ENCODE measurements at places on chromosomes 4 and X.

GRCh38 chr4:173536808-173537429 is 6.9 kb upstream of the HAND2 start:
- DNase-seq: no peak

- DNase-seq: no peak
These were observed 87.3 kb upstream of the TEX13A start for GRCh38 chrX:105307762-105308161.

- no peak for DNase-seq
These were observed 14.1 kb downstream of the RPS6KA3 start for GRCh38 chrX:20252381-20253231.

DNA sequence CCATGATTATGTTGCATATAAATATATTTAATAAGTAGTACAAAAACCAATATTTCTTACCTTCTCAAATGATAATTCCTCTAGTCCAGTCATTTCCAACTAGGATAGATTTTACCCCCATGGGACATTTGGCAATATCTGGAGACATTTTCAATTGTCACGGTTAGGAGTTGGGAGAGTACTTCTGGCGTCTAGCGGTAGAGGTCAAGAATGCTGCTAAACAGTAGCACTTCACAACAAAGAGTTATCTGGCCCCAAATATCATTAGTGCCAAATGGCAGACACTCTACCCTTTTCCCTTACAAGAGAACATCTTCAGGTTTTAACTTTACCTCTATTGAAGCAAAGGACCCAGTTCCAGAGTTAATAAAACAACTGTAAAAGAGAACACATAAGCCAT is 168.1 kb downstream of the FAT4 start:
- DNase-seq: no peak

DNA sequence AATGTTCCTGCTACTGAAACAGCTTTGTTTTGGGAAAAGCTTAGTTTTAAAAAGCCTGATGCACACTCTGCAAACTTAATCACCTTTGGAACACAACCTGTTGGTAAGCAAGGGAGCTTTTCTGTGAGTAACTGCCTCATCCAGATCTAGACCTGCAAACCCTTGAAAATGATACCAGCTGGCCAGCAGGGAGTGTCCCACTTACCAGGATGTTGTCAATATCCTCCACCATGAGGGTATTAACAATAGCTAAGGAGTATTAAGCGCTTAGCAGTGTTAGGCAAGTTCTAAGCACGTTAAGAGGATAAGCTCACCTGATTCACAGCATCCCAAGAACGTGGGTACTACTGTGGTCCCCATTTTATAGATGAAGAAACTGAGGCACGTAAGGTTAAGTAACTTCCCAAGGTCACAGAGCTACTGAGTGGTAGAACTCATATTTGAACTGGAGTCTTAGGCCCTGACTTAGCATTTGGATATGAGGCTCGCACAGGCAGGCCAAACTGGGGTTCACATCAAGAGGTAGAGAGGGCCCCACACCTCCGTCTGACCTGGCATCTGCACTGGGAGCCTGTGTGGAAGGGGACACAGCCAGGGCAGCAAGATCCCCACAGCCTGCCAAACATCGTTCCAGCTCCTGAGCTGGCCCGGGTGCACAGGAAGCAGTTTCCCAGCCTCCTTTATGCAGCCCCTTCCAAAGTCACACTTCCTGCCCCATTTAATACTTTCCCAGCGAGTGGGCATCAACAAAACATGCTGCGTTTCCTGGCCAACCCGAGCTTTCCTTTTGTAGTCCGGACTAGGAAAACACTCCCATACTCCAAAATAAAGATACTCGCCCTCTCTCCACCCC is 32.7 kb downstream of the IRF2 start:
- DNase-seq: no peak

GRCh38 chr4:28479666-28480065 is 1619.0 kb downstream of the STIM2 start:
- DNase-seq: no peak

DNA sequence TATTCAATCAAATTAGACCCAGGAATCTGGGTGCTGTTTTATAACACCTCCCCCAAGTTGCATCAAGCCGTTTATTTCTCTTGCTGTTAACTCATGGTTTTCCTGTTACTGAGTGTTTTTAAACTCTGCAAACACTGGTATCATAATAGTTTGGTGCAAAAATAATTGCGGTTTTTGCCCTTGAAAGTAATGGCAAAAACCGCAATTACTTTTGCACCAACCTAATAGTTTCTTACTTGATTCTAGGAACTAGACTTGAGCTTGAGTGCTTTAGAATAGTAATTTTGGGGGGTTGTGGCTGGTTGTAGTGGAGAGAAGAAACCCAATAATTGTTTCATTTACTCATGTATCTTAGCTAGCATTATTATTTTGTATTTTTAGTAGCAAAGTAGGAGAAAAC is 156.6 kb downstream of the FHIP1A start:
- DNase-seq: no peak

DNA sequence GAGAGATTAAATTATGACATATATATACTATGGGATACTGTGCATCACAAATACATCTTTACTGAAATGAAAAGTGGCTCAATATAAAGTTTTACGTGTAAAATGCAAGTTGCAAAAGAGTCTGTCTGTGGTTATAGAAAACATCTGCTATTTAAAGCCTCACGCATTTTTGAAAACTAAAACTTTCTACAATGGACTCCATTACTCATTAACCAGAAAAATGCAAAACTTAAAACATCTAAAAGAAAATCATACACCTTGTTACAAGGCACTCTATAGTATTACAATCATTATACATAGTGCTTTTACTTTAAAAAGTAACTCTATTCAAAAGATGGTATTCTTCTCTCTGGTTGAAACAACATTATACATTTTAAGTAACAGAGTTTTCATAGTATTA is 755.6 kb downstream of the DMD start:
- no peak for DNase-seq

DNA sequence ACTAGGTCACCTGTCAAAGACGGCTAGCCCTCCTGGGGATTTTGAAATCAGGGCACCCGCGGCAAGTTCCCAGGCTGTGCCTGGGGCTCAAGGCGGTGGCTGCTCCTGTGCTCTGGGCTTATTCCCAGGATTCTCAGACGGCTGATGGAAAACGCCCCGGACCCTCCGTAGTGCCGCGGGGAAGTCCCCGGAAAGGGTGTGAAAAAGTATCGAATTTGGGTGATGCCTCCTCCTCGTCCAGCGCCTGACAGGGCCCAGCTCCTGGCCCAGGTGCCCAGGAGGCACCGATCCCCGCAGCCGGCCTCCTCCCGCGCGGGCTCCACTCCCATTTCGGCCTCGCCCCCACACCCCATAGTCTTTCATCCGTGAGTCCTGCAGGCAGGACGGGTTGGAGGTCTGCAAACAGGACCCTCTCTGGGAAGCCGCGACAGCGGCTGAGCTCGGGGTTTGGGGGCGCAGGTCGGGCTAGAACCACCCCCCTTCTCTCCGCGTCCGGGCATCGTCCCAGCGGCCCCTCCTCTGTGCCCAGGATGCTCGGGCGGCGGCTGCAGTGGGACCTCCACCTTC is 1.1 kb upstream of the NSG1 start:
- no peak for DNase-seq

DNA sequence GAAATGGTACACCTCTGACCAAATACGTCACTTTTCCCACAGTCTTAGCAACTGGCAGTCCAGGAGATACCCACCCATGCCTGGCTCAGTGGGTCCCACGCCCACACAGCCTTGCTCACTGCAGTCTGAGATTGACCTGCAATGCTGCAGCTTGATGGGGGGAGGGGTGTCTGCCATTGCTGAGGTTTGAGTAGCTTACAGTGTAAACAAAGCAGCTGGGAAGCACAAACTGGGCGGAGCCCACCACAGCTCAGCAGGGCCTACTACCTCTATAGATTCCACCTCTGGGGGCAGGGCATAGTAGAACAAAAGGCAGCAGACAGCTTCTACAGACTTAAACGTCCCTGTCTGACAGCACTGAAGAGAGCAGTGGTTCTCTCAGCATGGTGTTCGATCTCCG is 52.7 kb downstream of the AMER1 start:
- no peak for DNase-seq

DNA sequence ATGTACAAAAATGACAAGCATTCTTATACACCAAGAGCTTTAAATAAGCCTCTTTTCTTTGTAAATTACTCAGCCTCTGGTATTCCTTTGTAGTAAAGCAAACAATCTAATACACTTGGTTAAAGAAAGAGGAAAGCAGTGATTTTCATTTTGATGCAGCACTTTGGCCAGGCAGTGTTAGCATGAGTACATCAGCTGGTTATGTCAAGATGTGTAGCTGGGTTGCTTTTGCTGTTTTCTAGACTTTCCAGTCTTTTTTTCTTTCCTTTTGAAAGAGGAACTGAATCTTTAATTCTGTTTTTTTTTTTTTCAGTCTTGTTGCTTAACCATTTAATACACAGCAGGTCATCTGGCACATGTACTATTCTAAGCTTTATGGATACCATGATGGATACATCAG is 167.1 kb upstream of the AADAT start:
- no peak for DNase-seq

DNA sequence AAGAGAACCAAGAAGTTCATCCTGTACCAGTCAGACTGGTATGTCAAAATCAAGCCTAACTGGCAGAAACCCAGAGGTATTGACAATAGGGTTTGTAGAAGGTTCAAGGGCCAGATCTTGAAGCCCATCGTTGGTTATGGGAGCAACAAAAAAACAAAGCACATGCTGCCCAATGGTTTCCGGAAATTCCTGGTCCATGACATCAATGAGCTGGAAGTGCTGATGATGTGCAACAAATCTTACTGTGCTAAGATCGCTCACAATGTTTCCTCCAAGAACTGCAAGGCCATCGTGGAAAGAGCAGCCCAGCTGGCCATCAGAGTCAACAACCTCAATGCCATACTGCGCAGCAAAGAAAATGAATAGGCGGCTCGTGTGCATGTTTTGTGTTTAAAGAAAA is 172.7 kb upstream of the MED14 start:
- no peak for DNase-seq

GRCh38 chrX:153719238-153719637 is 4.9 kb downstream of the BCAP31 start:
- DNase-seq: no peak

DNA sequence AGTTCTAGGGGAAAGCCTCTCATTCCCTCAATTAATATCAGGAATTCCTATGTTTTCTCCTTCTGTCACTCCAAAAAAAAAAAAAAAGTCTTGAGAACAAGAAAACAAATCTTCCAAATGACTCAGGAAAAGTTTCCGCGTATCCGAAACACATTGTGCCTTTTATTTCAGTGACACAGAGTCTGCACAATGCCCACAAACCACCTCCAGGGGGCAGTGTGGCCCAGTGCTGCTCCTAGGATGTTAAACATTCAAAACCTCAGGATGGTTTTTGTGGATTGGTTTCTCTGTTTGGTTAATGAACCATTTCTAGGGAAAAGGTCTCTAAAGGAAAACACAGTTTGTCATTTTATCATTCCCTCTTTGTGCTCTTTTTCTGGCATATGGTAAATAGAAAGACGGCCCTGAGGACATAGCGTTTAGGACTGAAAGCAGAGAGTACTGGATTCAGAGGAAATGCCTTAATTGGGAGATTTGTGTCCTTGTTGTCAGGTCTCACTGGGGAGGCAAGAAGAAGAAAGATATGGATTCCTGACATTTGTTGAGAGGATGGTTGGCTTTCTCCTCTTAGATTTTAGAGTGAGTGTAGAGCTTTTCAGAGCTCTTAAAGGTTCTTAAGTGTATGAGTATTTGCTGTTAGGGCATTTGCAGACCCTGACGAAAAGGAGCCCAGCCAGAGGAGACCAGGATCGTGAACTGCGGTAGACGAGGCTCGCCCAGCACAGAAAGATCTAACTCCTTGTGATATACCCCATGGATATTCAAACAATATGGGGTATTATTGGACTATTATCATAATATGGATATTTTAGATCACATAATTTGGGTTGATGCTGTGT is 65.7 kb upstream of the MAP9 start:
- DNase-seq: peak; percentile 0

DNA sequence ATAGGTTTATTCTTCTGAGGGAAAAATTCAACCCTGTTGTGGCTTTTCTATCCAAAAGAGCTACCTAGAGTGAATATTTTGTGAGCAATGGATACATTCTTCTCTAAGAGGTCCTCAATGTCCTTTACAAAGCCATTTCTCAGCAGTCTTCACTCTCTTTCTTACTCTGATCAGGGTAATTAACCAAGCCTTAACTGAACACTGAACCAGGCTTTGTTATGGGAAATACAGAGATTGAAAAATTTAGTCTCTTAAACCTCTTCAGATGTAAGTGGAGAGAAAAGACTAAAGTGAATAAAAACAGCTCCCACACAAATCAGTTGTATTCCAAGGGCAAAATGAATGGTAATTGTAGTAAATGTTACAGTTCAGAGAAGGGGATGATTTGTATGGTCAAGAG is 353.5 kb downstream of the CHIC1 start:
- DNase-seq: no peak

DNA sequence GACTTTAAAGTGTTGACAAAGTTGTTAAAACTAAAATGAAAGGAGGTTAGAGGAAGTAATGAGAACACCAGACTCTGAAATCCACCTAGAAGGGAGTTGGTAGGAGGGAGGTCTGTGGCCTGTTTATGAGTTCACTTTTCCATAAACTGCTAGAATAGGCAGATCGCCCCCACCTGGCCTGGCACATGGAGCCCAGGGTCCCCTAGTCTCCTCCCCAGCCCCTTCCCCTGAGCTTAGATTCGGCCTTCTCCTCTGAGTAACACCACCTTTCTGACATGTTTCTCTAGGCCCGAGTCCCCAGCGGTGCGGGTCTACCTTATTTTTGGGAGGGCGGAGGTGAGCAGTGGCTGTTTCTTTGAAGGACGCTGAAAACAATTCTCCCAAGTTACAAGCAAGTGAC is 54.5 kb upstream of the FAT1 start:
- no peak for DNase-seq

GRCh38 chr4:4374388-4375098 is 12.4 kb upstream of the NSG1 start:
- DNase-seq: no peak

DNA sequence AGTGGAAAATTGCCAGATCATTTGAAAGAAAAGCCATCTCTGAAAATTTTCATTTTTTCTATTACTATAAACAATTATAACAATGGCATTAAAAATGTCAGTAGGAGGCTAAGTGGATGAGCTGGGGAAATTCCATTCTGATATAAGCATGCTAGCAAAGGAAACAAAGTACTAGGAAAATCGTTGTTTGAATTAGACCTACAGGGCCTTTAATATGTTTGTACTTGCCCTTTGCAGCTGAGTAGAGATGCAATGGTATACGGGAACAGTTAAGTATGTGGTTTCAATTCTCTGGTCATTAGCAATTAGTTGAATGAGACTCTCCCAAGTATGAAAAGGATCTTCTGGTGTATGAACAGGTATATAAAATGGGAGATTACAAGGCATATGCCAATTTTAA is 452.2 kb downstream of the PCDH11X start:
- DNase-seq: no peak

All from cerebellar nuclear complex (tissue), 1 donor.